Small intestine (tissue), 16 donors: ENCODE measurements at places on chromosomes 2 and 18. TPM values are rescaled to one million over a fixed set of nuclear protein-coding genes. Genes with fewer than 3 reads are reported as not detected.

POMC gene
- polyA plus RNA-seq, result 3.7 TPM

- H3K27ac ChIP-seq, result no peak overlapping the region
- no peak overlapping the region for H3K4me3 ChIP-seq
- H3K27me3 ChIP-seq, result no peaks in the 10 kb centered on the region
- peaks cover 47% of the 10 kb centered on the region for H3K36me3 ChIP-seq
- peaks cover 7% of the 10 kb centered on the region for H3K4me1 ChIP-seq
Measured at GRCh38 chr2:70241340-70241739, 7.1 kb downstream of the TIA1 start.

- no peak overlapping the region for H3K27ac ChIP-seq
- H3K4me1 ChIP-seq, result no peaks in the 10 kb centered on the region
- no peak for DNase-seq
- peaks cover 2% of the 10 kb centered on the region for H3K36me3 ChIP-seq
Measured at GRCh38 chr18:78953566-78953965, 26.1 kb upstream of the SALL3 start.

SP5 gene
- 0.54 TPM for polyA plus RNA-seq

GRCh38 chr18:2655178-2655953 is at the start of gene SMCHD1:
TSS of gene SMCHD1 (plus strand) at chr18:2655726. CDS start at chr18:2656076, 350 bp downstream.
- no peaks in the 10 kb centered on the region for H3K36me3 ChIP-seq
- H3K27ac ChIP-seq, result peak within 1 kb of the TSS; percentile 91
- H3K4me3 ChIP-seq, result peak within 1 kb of the TSS; percentile 83
- no peaks in the 10 kb centered on the region for H3K27me3 ChIP-seq
- peaks cover 4% of the 10 kb centered on the region for H3K4me1 ChIP-seq
- peak; percentile 93 for DNase-seq

GRCh38 chr2:38610851-38611801 is 8.4 kb upstream of the HNRNPLL start:
- H3K4me1 ChIP-seq, result no peaks in the 10 kb centered on the region
- no peak overlapping the region for H3K4me3 ChIP-seq
- peak overlapping the region; percentile 3 for H3K27ac ChIP-seq
- H3K27me3 ChIP-seq, result no peaks in the 10 kb centered on the region
